OCI-M1 (cell line): ENCODE measurements at places on chromosomes 7 and 10.

DNA sequence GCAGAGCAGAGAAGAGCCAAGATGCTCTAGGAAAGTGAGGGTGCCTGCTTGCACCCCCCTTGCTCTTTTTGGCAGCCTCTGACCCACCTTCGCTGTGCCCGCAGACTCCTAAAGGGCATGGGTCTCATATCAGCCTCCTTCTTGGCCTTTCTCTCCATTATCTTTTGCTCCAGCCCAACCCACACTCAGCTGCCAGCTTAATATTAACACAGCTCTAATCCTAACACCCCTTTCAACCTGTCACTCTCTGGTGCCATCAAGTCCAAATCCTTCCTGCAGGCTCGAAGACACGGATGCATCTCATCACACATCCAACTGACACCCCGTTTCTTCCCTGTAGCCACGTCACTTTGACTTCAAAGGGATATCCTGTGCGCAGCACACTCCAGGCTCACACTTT, 171.6 kb upstream of the AUTS2 start:
- DNase-seq: no peak

DNA sequence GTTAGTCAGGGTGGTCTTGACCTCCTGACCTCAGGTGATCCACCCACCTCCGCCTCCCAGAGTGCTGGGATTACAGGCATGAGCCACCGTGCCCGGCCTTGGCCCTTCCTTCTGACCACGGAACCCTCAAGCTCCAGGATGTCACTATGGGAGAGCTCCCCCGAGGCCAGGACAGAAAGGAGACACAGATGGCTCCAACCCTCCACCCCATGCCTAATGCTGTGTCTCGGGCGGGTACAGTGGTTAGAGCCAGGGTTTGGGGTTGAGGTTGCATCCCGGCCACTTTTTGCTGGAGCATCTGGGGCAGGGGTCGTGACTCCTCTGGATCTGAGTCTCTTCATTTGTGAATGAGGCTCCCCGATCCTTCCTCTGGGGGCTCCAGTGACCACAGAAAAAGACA, 8.1 kb downstream of the MYL10 start:
- DNase-seq: no peak

- DNase-seq: no peak
Observed at GRCh38 chr10:92734301-92734700, 44.5 kb downstream of the HHEX start.

DNA sequence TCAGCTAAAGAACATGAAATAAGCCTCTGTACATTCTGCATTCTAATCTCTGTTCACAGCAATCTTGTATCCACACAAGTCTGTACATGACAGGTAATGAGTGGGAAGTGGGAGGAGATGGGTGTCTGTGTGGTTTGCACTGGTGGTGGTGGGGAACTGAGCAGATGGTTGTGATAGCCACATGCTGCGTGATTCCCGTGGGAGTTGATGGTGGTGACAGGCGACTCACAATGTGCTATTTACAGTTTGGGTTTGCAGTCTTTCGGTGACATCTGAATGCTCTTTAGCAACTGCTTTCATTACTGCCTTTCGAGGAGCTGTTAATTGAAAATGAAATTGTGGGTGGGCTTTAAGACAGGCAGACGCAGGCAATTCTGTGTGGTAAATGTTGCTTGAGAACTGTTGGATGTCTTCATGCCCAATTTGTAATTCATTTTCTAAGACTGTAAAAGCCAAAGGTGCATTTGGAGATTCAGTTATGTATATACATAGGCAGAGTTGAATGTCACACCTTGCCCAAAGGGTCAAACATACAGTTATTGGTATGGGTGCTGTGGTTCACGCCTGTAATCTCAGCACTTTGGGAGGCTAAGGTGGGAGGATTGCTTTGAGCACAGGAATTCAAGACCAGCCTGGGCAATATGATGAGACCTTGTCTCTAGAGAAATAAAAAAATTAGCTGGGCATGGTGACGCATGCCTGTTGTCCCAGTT, 308.2 kb downstream of the AUTS2 start:
- peak; percentile 38 for DNase-seq

GRCh38 chr10:97416565-97416964, 9.4 kb upstream of the PGAM1 start:
- DNase-seq: no peak
